MG63 (cell line): ENCODE measurements at places on chromosomes 4 and X. TPM values are rescaled to one million over a fixed set of nuclear protein-coding genes. Genes with fewer than 3 reads are reported as not detected.

Gene FGF16
- total RNA-seq = not detected in 2 replicates

Gene MAMLD1
- 0.43 TPM in 1 of 2 replicates, not detected in the other for total RNA-seq

Gene KDR
- not detected in 2 replicates for total RNA-seq

Gene TMEM255A
- total RNA-seq = not detected in 2 replicates

Gene SATL1
- total RNA-seq = not detected in 2 replicates

Gene ARHGAP36
- total RNA-seq = not detected in 2 replicates

Gene ERVMER34-1
- total RNA-seq = 0.46 and 0.94 TPM in 2 replicates

Gene VCX3B
- not detected in 2 replicates for total RNA-seq

Gene FAAH2
- not detected in 2 replicates for total RNA-seq

Gene GLOD5
- total RNA-seq = not detected in 2 replicates

Gene GPRIN3
- total RNA-seq = not detected in 2 replicates

Gene KLHL13
- total RNA-seq = 14.2 and 16.3 TPM in 2 replicates

Gene PPP2R3B
- 21.5 and 31.7 TPM in 2 replicates for total RNA-seq

Gene PNMA6F
- total RNA-seq = not detected in 2 replicates

Gene FAM47E
- total RNA-seq = 0.16 TPM in 1 of 2 replicates, not detected in the other

Gene MAGEA2B
- total RNA-seq = not detected in 2 replicates

Gene TAF7L
- 1.1 and 5.0 TPM in 2 replicates for total RNA-seq

Gene PLK4
- 7.3 and 9.1 TPM in 2 replicates for total RNA-seq

Gene BGN
- total RNA-seq = 35.9 and 94.7 TPM in 2 replicates

Gene CT45A5
- total RNA-seq = not detected in 2 replicates

Gene UCHL1
- 296 and 355 TPM in 2 replicates for total RNA-seq

Gene CYBB
- total RNA-seq = 0.20 TPM in 1 of 2 replicates, not detected in the other

Gene TCEANC
- 1.5 and 10.0 TPM in 2 replicates for total RNA-seq

Gene CAPN6
- total RNA-seq = not detected in 2 replicates

Gene ARR3
- not detected in 2 replicates for total RNA-seq

Gene SMC1A
- 5.2 and 9.9 TPM in 2 replicates for total RNA-seq

Gene TSR2
- total RNA-seq = 14.5 and 16.4 TPM in 2 replicates

Gene SPACA5
- total RNA-seq = not detected in 2 replicates

Gene MTNR1A
- total RNA-seq = not detected in 2 replicates

Gene RAB9B
- 0.15 and 0.26 TPM in 2 replicates for total RNA-seq

Gene TMPRSS11E
- not detected in 2 replicates for total RNA-seq

Gene MAGEA6
- total RNA-seq = not detected in 2 replicates

Gene GAB1
- 1.2 and 3.4 TPM in 2 replicates for total RNA-seq

Gene LEF1
- total RNA-seq = not detected in 2 replicates

Gene ETDC
- not detected in 2 replicates for total RNA-seq

Gene TMEM128
- 32.3 and 34.9 TPM in 2 replicates for total RNA-seq

Gene MAGEC3
- total RNA-seq = not detected in 2 replicates

Gene IL2
- not detected in 2 replicates for total RNA-seq

Gene MAOB
- 0.30 TPM in 1 of 2 replicates, not detected in the other for total RNA-seq

Gene TRAPPC2
- total RNA-seq = 14.6 and 38.0 TPM in 2 replicates

Gene MGARP
- 105 and 125 TPM in 2 replicates for total RNA-seq

Gene RASL11B
- total RNA-seq = 1.2 TPM in 1 of 2 replicates, not detected in the other

Gene USP17L22
- not detected in 2 replicates for total RNA-seq

Gene GLUD2
- total RNA-seq = 1.5 and 3.0 TPM in 2 replicates

Gene SULT1E1
- not detected in 2 replicates for total RNA-seq

Gene BMPR1B
- total RNA-seq = not detected in 2 replicates

Gene PARM1
- total RNA-seq = not detected in 2 replicates

Gene ZNF732
- not detected in 2 replicates for total RNA-seq

Gene XAGE2
- total RNA-seq = not detected in 2 replicates

Gene TDO2
- not detected in 2 replicates for total RNA-seq

Gene SMR3B
- total RNA-seq = not detected in 2 replicates

Gene CFAP47
- not detected in 2 replicates for total RNA-seq

Gene DMRTC1B
- total RNA-seq = not detected in 2 replicates

Gene PABPC1L2B
- total RNA-seq = not detected in 2 replicates

Gene PRR32
- not detected in 2 replicates for total RNA-seq
